ENCODE measurements at places on chromosomes 4 and X.
A peak's percentile ranks its signal among the peaks of the same experiment; 100 is the strongest.

GRCh38 chr4:166230841-166231240 is 357.8 kb downstream of the TLL1 start:
- no peak for DNase-seq

- DNase-seq: no peak
Measured at GRCh38 chr4:151661873-151662272, 98.9 kb downstream of the GATB start.

DNA sequence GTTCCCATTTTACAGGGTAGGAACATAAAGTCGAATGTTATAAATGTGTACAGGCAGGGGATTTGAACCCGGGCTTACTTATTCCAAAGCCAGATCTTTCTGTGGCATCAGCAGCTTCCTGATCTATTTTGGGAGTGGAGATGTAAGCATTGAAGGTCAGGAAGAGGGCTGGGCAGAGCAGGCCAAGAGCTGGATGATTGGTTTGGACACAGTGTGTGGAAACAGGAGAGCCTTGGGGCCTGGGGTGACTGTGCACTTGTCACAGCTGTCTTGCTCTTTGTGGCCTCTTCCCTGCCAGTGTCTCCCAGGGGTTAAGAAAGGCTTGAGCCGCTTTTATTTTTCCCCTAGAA is 127.9 kb upstream of the ENPP6 start:
- no peak for DNase-seq

GRCh38 chr4:88857588-88857987 is 160.0 kb upstream of the NAP1L5 start:
- DNase-seq: no peak

DNA sequence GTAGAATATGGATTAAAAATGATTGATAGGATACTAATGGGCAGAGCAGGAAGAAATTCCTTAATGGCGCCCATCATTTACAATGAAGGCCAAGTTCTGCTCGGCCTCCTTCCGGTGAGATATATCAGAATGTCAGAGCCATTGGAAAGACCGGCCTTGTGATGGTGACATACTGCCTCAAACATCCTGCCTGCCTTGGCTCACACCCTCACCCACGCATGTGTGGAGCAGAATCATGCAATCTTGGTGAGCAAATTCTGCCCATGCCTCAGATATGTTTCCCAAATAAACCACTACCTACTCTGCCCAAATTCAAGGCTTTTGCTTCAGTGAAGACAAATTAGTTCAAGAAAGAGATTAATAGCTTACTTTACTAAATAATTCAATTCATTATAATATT is 163.3 kb downstream of the MID1 start:
- DNase-seq: no peak

GRCh38 chrX:13764765-13765164 is 30.2 kb downstream of the OFD1 start:
- no peak for DNase-seq

- no peak for DNase-seq
Measured at GRCh38 chr4:2263926-2264321, 2.0 kb upstream of the MXD4 start.

- DNase-seq: no peak
Measured at GRCh38 chr4:153969542-153969941, 180.7 kb upstream of the SFRP2 start.

GRCh38 chrX:140092121-140092520 is 126.8 kb upstream of the CXorf66 start:
- no peak for DNase-seq

DNA sequence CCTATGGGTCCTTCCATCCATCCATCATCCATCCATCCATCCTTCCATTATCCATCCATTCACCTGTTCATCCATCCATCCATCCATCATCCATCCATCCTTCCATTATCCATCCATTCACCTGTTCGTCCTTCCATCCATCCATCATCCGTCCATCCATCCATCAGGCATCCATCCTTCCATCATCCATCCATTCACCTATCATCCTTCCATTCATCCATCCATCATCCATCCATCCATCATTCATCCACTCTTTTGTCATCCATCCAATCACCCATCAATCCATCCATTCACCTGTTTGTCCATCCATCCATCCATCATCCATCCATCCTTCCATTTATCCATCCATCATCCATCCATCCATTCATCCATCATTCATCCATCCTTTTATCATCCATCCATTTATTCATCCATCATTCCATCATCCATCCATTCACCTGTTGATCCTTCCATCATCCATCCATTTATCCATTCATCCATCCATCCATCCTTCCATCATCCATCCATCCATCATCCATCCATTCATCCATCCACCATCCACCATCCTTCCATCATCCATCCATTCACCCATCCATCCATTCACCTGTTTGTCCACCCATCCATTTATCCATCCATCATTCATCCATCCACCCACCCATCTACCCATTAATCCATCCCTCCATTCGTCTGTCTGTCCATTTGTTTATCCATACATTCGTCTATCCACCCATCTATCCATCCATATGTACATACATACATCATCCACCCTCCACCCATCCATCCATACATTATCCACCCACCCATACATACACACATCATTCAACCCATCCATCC is 34.8 kb downstream of the SH3TC1 start:
- no peak for DNase-seq

DNA sequence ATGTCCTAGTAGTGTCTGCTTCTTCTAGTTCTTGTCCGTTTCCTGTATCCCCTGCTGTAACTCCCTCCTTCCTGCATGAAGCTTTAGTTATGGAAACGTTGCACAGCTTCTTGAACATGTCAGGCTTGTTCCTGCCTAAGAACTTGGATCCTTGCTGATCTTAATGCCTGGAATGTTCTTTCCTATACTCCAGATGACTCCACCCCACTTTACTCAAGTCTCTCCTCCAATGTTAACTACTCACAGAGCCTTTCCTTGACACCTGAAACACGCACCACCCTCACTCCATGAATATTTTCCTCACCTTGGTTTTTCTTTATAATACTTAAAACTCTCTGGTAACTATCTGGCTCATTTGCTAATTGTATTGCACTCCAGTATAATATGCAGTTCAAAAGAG is 19.4 kb downstream of the MAGEC3 start:
- DNase-seq: no peak

DNA sequence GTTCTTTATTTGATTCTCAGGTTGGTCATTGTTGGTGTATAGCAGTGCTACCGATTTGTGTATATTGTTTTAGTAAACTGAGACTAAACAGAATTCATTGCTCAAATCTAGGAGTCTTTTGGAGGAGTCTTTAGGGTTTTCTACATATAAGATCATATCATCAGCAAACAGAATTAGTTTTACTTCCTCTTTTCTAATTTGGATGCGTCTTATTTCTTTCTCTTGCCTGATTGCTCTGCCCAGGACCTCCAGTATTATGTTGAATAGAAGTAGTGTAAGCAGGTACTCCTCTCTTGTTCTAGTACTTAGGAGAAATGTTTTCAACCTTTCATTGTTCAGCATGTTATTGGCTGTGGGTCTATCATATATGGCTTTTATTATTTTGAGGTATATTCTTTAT is 92.6 kb downstream of the IQCM start:
- no peak for DNase-seq

- no peak for DNase-seq
Measured at GRCh38 chr4:48038666-48039065, 22.1 kb downstream of the NIPAL1 start.

DNA sequence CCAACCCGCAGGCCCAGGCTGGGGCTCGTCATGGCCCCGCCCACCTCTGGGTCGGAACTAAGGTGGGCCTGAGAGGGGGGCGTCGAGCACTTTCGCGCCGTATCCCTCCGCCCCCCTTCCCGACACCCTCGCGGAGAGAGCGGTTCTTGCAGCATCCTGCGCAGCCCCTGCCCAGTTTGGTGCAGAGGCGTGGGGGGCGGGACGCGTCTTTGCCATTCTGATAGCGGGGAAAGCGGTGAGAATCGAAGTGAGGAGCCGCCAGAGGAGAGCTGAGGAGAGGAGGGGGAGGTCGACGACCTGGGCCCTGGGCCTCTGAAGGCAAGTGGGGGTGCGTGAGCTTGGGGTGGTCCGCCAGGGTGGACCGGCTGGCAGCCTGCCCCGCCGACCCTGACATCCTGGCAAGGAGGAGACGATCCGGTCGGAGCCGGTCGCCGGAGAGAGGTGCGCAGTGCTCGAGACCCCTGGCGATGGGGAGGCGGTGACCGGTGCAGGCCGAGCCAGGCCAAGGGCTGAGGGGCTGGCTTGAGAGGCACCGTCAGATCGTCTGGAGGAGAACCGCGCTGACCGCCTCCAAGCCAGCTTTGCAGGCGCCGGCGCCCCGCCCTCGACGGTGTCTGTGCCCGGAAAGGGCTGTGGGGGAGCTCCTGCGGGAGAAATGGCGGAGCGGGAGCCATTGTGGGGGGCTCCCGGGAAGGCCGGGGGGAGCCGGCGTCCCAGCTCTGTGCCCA is 25.5 kb downstream of the GPRASP3 start:
- DNase-seq: no peak

DNA sequence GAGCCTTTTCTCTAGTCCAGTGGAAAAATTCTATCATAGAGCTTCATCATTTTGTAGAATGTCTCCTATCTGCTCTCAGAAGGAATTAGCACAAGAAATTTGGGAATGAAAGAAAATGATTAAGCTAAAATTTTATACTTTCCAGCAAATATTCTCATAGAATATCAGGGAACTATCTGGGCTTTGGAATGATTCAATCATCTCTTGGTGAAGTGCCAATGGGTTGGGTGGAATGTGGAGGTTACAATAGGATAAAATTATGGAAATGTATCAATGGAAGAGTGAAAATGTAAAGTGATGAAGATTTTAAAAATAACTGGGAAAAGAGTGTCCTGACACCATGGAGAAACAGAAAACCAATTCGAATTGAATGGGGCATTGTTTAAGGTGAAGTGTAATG is 119.0 kb upstream of the MID1 start:
- no peak for DNase-seq

GRCh38 chr4:68372588-68372987 is 22.7 kb upstream of the YTHDC1 start:
- no peak for DNase-seq

DNA sequence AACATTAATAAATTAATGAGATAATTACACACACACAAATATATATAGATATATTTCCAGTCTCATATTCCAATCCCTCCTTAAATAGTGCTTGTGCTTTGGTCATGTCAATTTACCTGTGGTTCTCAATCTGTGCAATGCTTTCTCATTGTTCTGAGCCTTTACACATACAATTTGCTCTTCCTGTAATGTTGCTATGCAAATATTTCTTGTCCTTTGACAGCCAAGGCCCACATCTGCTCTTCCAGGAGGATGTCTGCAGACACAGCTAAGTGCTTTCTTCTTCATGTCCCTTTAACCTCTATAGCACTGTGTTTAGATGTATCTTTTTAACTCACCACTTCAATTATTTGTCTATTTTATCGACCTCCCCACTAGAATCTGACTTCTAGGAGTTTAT is 67.3 kb upstream of the RAPGEF2 start:
- no peak for DNase-seq

DNA sequence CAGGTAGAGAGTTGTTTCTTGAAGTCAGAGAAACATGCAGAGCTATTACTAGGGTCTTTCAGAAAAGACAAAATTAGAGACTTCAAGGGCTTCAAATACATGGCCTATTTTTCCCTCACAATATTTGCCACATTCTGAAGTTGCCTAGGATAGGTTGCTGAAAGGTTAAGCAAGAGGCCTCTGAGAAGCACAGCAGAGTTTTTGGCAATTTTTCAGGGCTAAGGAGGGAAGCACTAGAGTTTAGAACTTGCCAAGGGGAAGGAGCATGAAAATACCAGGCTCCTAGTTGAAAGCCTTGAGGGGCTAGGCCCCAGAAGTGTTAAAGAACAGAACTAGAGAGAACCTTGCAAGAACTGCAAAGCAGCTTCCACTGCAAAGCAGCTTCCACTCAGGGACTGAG is 86.4 kb downstream of the ANAPC10 start:
- DNase-seq: no peak

DNA sequence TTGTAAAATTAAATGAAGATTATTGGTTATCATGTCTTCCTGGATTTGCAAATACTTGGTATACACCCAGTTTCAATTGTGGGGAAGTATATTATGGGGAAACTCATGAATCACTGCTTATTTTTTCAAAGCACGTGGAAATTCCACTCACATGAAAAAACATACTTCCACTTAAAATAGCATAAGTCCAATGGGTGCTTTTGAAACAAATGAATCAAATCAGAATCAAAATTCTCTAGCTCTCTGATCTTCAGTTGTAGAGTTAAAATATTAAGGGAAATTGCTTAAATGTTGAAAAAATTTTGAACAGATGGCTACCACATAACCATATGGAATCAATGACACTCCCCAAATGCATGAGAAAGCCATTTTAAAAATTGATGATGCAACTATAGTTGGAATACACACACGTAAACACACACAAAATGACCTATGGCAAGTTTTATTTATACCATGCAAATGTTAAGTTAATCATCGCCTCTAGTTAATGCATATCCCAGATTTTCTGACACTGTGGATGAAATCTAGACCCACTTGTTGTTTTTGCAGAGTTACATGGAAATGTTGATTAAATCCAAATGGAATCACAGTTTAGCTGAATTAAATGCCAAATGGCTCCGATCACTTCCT is 93.2 kb downstream of the ARSF start:
- no peak for DNase-seq

DNA sequence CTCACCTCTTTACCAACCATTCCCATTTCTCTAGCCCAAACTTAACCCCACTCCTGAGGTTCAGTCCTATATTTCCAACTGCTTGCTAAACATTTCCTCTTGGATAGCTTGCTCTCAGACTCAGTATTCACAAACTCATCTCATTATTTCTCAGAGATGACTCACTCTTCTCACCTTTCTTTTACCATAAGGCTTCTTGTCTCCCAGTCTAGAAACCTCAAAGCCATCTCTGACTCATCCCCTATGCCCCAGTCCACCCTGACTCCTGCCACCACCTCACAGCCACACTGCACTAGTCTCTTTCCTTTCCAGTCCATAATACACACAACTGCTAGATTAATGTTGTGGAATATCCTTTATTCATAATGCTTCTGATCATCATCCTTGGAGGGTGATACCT is 4.8 kb downstream of the FRMPD3 start:
- no peak for DNase-seq

DNA sequence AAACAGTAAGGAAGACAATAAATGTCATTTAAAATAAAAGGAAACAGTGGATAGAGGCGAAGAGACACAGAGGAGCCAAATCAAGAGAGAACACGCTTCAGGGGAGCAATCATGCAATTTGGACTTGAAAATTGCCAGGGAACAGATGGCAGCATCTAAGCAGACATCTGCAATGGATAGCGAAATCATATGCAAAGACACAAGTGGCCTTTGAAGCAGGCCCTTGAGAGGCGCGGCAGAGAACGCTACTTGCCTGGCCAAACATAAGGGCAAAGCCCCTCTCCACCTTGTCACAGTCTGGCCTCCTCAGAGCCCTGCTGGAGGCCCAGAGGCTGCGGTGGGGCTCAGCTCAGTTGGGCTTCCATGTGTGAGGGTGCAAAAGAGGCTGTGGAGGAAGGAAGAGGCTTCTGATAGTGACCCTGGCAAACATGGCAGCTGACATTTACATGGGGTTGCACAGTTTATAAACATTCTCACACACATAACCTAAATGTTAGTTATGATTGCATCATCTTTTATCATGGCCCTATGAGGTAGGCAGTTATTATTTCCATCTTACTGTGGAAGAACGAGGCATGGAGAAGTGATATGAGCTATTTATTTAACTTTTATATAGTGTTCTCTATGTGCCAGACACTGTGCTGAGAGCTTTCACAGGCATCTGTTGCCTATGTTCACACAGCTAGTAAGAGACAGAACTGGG is 18.3 kb downstream of the ADGRG4 start:
- DNase-seq: peak; percentile 90

- DNase-seq: no peak
Measured at GRCh38 chr4:36208893-36209473, 35.3 kb downstream of the ARAP2 start.
